ENCODE measurements at places on chromosomes 1 and 21.

GRCh38 chr1:31658721-31659120 is 14.0 kb upstream of the PEF1 start:
- DNase-seq, result no peak

DNA sequence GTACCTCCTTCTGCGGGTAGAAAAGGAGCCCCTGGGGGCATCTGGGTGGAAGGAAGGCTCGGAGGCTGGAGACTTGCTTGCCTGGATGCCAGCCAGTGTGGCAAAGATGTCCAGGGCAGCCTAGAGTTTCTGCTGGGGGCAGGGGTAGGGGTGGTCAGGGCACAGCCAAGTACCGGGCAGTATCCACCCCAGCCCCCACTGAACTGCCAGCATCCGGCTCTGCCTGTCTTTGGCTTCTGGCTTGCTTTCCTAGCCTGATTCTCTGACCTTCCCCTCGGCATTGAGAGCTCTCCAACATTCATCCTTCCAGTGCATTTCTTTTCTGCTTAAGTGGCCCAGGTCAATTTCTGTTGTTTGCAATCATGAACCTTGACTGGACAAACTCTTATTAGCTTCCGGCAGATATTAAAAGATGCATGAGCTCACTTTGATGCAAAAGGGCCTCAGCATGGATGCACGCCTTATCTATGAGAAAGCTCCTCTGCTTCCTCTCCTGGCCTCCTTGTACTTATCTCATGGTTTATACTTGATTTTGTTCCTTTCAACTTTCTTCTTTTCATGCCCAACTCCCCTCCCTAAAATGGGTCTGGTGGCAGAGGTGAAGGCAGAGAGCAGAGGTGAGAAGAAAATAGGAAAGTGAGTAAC is 116.9 kb downstream of the HLCS start:
- DNase-seq, result peak; percentile 17

DNA sequence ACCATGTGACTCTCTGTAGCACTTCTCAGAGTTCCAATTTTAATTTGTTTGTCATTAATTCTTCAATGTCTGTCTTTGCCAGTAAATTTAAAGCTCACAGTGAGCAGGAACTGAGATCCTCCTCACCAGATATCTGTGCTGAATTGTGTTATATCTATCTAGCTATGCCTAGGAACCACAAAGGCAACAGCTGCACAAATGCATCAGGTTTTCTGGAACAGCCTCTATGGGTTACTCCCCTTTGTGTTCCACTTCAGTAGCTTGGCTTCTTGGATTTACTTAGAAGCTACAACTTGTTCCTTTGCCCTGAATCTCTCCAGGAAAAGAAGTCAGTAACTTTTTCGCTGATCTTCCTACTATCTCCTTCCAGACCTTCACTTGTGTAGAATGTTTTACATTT is 1237.8 kb upstream of the ADGRL4 start:
- no peak for DNase-seq

- DNase-seq, result no peak
Observed at GRCh38 chr1:244234009-244234643, 183.0 kb downstream of the ZBTB18 start.

DNA sequence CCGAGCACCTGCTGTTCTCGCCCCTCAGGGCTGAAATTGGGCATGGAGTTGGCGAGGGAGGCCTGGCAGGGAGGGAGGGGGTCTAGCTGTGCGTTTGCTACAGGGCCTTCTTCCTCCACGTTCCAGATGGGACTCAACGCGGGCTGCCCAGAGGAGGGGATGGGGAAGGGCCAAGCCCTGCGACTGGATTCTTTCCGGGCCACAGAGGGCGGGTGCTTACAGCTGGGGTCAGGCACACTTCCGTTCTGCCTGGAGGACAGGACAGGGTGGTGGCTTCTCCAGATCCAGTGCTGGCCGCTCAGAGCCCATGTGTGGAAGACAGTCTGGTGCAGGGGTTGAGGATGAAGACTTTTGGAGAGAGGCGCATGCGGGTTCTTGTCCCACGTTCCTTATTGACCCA is 90.0 kb downstream of the EDEM3 start:
- DNase-seq, result no peak

GRCh38 chr1:220699044-220699443 is 8.9 kb downstream of the C1orf115 start:
- no peak for DNase-seq

- no peak for DNase-seq
Observed at GRCh38 chr1:2231532-2232254, 3.6 kb downstream of the SKI start.

DNA sequence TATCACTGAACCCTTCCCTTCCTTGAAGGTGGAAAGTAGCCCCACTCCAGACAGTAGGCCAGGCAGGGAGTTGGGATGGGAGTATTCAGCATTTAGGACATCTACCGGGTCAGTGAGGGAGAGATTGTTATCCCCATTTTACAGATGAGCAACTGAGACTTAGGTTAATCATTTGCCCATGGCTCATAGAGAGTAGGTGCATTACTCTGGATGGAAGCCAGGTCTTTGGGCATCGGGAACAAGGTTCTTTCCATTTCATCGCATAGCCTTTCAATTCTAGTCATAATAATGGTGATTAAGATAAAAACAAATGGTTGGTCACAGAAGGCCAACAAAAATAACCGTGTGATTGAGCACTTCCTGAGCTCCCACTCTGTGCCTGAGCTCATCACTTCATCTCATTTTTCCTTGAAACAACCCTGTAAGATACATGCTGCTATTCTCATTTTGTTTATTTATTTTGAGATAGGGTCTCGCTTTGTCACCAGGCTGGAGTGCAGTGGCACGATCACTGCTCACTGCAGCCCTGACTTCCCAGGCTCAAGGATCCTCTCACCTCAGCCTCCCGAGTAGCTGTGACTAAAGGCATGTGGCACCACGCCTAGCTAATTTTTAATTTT is 64.8 kb downstream of the NAV1 start:
- no peak for DNase-seq

DNA sequence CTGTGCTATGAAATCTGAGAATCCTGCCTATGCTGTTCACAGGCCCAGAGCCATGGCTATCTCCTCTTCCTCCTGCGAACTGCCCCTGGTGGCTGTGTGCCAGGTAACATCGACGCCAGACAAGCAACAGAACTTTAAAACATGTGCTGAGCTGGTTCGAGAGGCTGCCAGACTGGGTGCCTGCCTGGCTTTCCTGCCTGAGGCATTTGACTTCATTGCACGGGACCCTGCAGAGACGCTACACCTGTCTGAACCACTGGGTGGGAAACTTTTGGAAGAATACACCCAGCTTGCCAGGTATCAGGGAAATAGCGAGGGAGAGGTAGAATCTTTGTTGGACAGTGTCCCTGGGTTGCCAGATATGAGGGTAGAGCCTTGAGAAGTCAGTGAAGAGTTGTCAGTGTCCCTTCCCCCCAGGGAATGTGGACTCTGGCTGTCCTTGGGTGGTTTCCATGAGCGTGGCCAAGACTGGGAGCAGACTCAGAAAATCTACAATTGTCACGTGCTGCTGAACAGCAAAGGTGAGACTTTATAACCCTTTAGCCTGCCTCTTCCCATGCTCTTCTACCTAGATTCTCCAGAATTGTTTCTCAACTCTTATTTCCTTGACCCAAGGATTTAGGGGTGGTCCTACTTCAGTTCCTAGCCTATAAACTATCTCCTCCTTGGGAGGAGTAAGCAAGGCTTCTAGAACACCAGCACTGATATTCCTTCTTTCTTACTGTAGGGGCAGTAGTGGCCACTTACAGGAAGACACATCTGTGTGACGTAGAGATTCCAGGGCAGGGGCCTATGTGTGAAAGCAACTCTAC is 1.4 kb downstream of the NIT1 start:
- DNase-seq, result no peak

Data from C1 segment of cervical spinal cord (tissue), 14 donors.